T-helper 2 cell treated with Interferon-gamma antibody and Interleukin-4, amounts not matched to agents 5 μg/mL and 100 μg/mL, for 36 hours (primary cell): ENCODE measurements at places on chromosomes 2 and 18.

DNA sequence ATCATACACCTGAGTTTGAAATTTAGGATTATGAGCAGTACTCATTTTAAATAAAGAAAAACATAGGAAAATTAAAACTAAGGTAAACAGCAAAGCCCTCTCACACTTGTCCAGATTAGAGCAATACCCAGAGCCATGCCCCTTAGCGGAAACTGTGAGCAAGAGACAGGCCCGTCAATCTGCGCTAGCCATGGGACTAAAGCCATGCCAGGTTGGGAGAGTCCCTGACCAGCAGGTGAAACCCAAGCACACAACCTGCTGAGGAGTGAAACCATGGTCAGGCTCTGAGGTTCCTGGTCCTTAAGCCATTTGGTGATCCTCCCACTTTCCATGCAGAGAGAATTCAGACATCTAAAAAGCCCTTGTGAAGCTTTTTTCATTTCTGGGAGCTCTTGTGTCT lies 494.3 kb downstream of the STK39 start:
- no peak for DNase-seq

DNA sequence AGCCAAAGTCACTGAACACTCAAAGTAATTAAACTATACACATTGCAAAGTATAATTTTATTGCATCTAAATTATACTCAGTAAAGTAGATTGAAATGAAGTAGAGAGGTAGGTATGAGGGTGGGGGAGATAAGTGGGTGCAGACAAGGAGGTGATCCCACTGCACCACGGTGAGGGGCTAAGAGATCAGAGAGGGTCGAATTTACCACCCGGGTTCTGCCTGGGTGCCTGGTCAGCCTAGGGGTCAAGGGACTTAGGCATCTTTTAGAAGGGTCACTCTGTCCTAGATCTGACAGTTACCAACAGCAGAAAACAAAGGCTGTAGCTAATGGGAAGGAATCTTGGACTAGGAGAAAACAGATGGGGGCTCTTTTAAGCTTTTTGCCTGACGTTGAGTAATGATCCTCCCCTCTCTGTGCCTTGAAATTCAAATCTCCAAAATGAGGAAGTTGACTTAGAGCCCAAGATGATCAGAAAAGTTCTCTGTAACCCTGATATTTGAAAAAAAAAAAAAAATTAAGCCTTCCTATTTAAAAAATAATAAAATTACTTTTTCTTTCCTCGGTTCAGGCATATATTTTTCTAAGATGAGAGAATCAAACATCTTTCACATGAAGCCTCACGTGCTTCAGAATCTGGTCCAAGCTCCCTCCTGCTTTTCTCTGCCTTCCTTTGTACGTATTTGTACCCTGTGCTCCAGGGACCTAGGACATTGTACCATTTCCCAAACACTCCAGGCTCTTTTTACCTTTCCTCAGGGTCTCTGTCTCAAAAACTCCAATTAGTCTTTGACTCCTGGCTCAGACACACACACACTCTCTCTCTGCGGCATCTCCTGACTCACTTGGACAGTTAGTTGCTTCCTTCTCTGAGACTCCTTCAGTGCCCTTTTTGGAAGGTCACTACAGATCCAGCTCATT lies 353.9 kb downstream of the CYRIA start:
- DNase-seq, result no peak

DNA sequence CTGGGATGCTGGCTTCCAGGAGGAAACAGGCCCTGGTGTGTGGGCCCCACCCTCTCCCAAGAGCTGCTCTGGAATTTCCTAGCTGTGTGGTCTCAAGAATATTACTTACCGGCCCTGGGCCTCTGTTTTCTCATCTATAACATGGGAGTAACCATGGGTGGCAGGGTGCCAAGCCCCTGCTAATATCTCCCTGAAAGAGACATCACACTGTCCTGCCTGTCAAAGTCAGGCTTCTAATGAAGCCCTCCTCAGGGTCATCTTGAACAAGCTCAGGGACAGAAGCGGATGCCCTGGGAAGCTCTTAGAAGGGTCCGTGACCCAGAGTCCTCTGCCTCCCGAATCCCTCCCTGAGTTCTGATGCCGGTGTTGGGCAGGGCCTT lies 173.2 kb upstream of the HDAC4 start:
- DNase-seq, result no peak

DNA sequence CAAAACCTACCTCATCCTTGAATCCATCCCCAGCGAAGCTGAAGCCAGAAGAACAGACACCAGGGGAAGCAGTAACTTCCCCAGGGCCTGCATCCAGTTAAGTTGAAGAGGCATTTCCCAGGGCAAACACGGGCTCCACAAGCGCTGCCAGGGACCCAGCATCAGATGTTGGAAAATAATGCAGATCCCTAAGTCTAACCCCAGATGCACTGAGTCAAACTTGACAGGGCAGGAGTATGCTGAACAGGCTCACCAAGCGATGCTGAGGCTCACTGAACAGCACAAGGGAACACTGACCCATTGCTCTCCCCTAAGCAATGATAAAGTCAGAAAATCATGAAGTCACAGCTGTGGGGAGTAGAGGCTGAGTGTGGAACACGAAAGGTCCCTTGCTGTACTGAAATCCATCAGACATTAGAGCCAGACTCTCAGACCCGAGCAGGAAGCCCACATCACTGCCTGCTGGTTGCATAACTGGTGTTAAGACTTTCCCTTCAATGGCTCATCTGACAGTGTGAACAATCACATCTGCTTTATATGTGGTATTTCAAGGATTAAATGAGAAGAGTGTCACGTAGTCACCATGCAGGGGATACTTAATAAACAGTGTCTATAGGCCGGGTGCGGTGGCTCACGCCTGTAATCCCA lies 36.2 kb downstream of the TNS1 start:
- DNase-seq, result no peak

DNA sequence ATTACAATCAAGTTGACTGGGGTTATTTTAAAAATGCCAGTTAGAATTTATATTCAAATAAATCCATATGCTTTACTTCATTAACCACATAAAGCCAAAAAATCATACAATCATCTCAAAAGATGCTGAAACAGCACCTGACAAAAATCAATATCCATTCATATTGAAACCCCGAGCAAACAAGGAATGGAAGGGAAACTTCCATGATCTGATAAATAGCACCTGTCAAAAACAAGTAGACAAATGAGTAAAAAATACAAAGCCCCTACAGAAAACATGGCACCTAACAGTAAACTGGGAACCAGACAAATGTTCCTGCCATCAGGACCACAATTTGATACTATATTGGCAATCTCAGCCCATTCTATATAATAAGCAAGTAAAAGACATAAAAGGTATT lies 227.5 kb downstream of the HDAC4 start:
- no peak for DNase-seq

- peak; percentile 84 for DNase-seq
Measured at GRCh38 chr2:10302479-10303180, at the start of gene HPCAL1. Gene HPCAL1 (plus strand): TSS chr2:10302904. CDS start chr2:10419758, 116,854 bp downstream.

- no peak for DNase-seq
Measured at GRCh38 chr2:109256921-109257320, 127.9 kb downstream of the SH3RF3 start.

DNA sequence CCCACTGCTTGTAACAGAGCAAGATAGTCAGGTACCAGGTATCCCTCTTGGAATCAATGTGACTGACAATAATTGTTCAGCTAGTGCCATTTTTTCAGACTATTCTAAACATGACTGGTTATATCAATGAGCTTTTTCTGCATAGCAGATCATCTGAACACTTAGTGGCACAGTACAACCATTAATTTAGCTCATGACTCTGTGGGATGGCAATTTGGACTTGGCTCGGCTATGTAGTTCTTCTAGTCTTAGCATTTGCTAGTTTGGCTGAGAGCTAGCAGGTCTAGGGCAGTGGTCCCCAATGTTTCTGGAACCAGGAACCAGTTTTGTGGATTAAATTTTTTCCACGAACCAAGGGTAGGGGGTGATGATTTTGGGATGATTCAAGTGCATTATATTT lies 1421.4 kb upstream of the NXPH2 start:
- no peak for DNase-seq

DNA sequence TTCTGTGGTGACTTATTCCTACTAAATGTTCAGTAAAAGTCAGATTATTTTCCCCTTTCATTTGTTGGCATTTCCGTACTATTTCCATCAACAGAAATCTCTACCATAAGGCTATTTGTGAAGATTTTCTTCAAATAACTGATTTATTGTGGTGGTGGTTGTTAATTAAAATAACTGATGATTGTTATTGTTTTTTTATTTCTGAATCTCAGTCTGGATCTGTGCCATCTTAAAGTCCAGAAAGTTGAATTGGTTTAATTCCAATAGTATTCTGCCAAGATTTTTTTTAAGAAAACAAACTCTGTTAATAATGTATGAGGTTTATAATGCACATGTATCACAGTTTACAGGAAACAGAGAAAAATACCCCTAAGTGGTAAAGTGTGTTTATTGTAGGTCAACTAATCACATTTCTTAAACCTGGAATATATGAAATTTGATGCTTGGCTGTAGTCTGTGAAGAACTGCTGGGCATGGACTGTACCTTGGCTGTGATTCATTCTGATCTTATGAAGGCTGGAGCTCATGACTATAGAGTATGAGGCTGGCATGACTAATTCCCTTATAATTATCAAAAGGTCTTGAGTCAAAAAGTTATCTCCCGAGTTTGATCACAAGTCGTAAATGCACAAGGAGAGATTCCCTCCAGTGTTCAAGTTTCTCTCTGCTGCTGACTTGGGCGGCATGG lies 134.2 kb upstream of the RND3 start:
- DNase-seq, result no peak

- peak; percentile 77 for DNase-seq
Measured at GRCh38 chr18:59927246-59927825, 27.5 kb downstream of the PMAIP1 start.

DNA sequence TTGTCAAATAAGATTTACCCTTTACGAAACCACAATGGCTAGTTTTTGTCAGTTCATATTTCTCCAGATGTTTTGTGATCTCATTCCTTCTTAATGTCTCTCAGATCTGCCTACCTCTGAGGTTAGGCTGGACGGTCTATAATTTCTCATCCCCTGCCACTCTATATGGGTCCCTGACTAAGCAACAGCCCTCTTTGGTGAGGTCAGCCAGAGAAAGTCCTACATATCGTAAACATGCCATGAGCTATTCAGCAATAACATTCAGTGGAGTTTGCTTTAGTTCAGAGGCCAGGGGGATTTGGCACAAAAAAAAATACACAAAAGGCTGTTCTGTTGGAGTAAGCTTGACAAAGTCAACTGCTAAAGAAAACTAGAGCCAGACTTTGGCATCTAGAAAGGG lies 192.1 kb upstream of the NCKAP5 start:
- no peak for DNase-seq

GRCh38 chr18:13185675-13186198 lies 32.8 kb upstream of the LDLRAD4 start:
- DNase-seq, result no peak

- no peak for DNase-seq
Measured at GRCh38 chr2:186702006-186702405, 8.1 kb downstream of the FAM171B start.

- no peak for DNase-seq
Measured at GRCh38 chr2:2056531-2056930, 274.5 kb downstream of the MYT1L start.

- no peak for DNase-seq
Measured at GRCh38 chr2:226121046-226121738, 678.4 kb downstream of the IRS1 start.

DNA sequence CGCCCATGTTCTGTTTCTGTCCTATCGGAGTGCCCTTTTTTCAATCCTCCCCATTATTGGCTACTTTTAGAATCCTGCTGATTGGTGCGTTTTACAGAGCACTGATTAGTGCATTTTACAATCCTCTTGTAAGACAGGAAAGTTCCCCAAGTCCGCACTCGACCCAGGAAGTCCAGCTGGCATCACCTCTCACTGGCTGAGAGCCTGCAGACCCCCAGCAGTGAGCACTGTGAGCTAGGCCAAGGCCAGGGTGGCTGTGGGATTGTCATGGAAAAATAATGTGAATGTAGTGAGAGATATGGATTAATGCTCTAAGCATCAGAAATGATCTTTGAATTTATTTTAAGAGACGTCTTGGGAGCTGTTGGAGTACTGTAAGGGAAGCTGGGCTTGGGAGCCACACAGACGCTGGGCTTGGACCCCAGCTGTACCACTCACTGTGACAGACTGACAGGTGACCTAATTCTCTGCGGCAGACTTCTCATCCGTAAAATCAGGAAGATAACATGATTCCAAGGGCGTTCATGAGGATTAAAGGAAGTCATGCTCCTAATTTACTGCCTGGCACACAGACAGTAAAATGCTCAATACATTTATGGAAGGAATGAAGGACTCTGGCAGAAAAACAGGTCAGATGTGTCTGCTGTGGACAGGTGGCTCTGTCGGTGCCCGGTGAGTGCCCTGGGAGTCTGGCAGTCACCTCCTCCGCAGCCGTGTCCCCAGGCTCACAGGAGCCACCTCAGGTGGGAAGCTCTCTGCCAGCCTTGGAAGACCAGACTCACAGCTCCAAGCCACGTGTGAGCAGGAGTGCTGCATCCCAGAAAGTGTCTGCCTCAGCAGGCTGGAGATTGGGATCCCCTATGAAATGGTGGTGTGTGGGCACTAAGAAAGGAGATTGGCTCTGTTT lies 105.5 kb downstream of the FAM168B start:
- no peak for DNase-seq

DNA sequence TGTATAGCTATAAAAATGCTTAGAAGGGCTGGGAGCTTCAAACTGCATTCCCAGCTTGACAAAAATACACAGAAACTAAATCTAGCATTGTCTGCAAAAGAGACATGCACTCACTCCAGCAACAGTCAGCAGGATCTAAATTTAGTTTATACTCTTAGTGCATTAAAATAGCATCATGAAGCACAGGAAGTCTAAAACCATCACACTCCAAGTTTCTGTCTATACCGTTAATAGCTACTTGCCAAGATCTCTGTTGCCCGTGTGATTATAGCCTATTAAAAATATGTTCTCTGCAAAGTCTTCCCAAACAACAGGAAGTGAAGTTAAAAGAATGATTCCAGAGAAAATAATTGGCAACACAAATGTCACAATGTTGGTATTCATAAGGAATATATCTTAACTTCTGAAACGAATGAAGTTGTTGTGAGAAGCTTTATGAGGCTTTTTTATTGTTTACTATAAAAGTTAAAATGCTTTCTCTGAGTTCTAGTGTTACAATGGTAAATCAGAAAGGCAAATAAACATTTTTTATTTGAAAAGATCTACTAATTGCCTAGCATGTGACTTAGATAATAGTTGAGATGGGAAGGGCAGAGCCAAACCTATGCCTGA lies 184.2 kb downstream of the ZNF385B start:
- DNase-seq, result no peak

DNA sequence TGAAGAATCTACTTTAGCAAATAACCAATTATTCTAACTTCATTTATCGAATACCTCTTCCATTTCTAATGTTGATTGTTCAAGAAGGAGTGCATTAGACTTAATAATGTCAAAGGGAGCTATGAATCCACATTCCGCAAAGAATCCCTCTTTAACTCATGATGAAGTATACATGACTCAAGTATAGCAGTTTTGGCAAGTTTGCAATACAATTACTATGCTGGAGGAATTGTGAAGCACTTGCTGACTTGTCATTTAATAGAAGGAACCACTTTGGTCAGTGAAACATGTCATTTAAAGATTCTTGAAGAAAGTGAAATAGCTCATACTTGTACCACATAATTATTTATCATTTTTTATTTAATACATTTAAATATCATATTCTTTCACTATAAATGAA lies 125.1 kb downstream of the SLC39A10 start:
- DNase-seq, result no peak
